NCI-H446 (cell line): ENCODE measurements at places on chromosomes 7 and 10.

DNA sequence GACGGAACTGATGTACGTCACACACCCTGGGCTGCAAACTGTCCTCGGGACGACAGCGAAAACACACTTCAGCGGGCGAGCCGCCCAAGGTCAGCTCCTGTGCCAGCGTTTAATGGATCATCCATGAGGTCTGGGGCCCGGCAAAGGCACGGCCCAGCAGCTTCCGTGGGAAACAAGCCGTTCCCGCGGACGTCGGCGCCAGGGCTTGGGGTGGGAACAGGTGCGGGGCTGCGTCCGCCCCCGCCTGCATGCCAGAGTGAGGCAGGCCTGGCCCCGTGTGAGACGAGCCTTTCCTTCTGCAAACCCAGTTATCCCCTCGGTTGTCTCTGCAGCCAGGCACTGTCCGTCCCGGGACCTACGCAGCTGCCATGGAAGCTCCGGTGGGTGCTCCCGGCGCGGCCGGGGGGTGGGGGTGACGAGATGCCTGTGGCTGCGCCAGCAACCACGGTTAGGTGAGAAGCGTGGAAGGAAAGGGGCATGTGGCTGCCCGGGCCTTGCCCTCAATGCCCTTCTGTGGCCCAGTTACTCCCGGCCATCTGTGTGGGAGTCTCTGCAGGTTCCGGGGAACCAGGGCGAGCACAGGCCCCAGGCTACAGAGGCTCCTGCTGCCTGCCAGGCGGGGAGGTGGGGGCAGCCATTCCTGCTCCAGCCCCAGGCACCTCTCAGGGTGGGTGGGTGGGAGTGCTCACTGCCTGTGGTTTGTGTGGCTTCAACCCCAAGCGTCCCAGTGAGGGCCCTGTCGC lies 42.2 kb upstream of the PDGFA start:
- DNase-seq, result no peak

GRCh38 chr10:112801004-112801403 lies 149.0 kb upstream of the TCF7L2 start:
- DNase-seq, result no peak

- no peak for DNase-seq
These were observed 442.3 kb downstream of the PTPRN2 start for GRCh38 chr7:158145370-158145769.

- no peak for DNase-seq
These were observed 31.4 kb downstream of the LRMDA start for GRCh38 chr10:75462865-75463264.

DNA sequence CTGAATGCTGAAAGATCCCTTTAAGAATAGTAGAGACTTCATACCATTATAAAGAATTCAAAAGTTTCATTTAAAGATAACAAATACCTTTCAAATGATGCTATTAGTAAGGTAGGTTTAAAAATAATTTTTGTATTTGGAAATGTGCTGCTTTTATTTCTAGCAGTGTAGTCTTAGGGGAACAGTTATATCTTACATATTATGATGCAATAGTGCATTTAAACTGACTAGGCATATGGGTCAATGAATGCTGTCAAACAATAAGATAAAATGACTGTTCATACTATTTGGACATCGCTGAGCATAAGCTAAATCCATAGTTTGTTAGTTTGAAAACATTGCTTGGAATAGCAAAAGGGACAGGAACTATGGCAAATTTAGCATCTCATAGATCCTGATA lies 354.8 kb upstream of the SEMA3A start:
- DNase-seq, result no peak

GRCh38 chr7:132551886-132552285 lies 24.4 kb downstream of the PLXNA4 start:
- DNase-seq, result no peak

- DNase-seq, result no peak
These were observed 15.6 kb upstream of the KLF6 start for GRCh38 chr10:3800586-3800985.

GRCh38 chr10:71277914-71278665 lies 41.0 kb upstream of the SLC29A3 start:
- DNase-seq, result no peak

DNA sequence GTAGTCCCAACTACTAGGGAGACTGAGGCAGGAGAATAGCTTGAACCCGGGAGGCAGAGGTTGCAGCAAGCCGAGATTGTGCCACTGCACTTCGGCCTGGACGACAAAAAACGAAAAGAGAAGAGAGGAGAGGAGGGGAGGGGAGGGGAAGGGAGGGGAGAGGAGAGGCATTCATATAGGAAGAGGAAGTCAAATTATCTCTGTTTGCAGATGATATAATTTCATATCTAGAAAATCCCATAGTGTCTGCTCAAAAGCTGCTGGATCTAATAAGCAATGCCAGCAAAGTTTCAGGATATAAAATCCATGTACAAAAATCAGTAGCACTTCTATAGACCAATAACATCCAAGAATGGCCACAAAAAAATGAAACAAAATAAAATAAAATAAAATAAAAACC lies 120.3 kb downstream of the LMBR1 start:
- no peak for DNase-seq

- no peak for DNase-seq
These were observed 326.3 kb downstream of the CCSER2 start for GRCh38 chr10:84654671-84655070.

DNA sequence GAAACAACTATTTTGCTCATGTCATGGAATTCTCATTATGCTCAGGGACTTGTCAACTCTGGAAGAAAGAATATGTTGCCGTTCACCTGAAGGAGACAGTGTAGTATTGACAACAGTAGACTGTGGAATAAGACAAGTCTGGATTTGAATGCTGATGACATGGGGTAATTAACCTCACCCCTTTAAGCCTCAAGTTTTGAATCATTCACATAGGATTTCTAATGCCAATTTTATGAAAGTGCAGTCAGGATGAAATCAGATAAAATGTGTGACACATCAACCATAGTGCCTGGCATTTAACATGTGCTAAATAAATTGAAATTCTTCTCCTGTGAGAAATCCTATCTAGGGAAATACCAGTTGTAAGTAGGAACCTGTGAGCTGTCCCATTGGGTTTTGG lies 305.8 kb downstream of the KIF20B start:
- DNase-seq, result no peak

GRCh38 chr10:91883549-91884444 lies 25.5 kb downstream of the FGFBP3 start:
- DNase-seq, result no peak

DNA sequence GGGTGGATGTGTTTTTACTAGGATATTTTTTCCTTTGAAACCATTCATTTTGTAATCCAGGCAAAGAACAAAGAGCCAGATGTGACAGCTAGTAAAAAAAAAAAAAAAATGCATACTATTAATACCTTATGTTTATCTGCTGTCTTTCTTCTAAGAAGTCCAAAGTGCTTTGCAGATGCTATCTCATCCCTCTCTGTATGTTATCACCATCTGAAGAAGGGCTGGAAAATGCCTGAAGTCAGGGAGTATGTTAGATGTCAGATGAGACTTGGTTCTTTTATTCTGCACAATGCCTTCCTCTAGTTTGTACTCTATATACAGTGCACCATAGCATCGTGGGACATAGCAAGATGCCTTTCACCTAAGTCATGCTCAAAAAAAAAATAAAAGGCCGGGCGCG lies 10.4 kb upstream of the CAMK1D start:
- no peak for DNase-seq

- DNase-seq, result no peak
These were observed 78.0 kb upstream of the DYNC1I1 start for GRCh38 chr7:95694334-95694733.
